ENCODE measurements at places on chromosomes 12 and 14.
A peak's percentile ranks its signal among the peaks of the same experiment; 100 is the strongest.

DNA sequence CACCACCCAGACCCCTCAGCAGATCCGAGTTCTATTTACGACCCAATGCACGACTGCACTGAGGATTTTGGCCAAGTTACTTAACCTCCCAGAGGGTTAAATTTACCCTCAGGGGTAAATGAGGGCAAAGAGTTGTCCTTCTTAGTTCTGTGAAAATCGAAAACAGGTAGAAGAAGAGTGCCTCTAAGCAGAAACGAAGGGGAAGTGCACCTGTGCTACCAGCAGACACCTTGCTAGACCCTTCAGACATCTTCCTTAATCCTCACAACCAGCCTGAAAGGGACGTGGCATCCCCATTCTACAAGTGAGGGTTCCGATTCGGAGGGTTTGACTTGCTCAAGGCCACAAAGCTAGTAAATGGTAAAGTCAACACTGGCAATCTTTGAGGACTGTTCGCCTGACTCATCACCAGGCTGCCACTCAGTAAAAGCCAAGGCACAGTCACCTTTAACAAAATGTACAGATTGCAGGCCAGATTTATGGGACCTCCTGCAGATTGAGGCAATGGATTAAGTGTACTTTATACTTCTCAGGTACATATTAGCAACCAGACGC is 1.6 kb downstream of the GSG1 start:
- DNase-seq = no peak

DNA sequence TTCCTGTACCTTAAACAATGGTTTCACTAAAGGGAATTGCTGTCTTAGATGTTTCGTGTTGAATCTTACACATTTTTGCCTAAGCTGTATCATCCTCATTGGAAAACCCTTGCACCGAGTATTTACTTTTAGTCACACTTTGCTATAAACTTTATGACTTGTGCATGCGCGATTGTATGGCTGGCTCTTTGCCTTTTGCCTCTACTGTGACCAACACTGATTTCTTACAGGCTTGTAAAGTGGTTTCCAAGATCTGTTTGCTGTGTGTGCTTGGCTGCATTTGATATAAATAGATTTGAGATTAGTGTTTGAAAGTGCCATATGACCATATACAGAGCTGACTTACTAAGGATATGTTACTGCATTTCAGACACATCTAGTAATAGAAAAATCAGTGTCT is 40.5 kb downstream of the RASSF3 start:
- DNase-seq = no peak

GRCh38 chr12:112716099-112717093 is 75.2 kb upstream of the RPH3A start:
- DNase-seq = no peak

- no peak for DNase-seq
These were observed 9.3 kb upstream of the TMEM106C start for GRCh38 chr12:47954058-47954457.

DNA sequence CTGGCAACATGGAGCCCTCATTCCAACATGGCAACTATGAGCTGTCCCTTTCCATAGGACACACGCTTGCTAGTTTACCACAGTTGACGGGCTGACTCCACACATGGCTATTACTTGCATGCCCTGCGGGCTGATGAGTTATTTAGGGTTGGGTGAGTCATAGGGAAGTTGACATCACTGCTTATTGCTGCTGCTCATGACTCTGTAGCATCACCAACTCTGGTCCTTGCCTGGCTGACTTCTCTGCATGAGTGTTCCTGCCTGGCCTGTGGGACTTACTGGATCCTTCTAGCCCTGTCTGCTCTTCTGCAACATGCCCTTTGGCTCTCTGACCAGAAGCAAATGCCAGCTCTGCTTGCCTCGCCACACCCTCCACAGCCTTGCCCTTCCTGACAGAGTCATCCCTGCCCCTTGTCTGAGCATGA is 199.5 kb downstream of the ANO6 start:
- peak; percentile 99 for DNase-seq

DNA sequence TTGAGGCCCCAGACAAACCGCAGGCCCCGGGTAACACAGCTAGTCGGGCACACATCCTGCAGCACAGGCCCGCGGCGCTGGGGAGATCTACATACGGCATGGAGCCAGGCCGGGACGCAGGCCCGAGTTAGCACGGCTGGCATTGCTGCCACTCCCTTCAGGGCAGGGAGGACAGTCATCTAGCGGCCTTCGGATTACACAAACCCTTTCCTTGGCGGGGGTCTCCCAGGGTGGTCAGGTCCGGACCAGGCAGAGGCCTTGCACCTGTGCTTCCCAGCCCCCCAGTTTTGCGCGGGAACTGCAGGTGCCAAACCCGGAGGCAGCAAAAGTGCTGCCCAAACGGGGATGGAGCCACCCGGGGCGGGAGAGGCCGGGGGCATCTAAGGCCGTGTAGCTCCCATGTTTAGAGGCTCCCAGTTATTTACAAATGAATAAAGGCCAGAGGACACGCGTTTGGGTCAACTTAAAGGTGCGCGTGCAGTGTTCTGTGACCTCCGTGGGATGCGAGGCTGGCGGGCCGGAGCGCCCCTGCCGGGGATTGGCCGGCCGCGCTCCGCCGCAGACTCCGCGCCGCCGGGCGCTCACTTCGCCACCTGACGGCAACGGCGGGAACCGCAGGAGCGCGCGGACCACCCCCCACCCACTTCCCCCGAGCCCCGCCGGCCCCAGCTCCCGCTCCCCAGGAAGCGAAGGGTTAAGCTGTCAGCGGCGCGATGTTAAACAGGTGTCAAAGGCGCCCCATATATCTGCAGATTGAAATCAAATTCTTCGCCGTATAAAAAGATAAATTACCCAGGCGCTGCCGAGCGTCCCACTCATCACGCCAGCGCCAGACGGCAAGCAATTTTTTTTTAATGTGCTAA is 18.1 kb downstream of the VSX2 start:
- no peak for DNase-seq

DNA sequence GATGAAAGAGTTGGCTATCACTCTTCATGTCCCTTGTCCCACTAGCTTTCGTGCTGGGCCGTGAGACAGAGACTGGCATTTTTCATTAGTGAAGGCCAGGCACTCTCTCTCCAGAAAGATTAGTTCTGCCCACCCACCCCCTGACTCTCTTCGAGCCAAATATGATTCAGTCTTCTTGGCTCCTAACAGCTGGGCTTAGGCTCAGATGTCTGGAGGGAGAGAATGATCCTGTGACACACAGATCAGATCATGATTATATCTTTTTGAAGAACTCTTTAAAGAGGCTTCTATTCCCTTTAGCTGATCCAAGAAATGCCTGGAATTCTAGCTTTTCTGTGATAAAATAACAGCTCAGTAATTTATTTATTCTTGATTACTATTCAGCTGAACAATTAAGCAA is 5.2 kb upstream of the GNG2 start:
- no peak for DNase-seq

GRCh38 chr12:122871851-122872780 is 23.8 kb downstream of the VPS37B start:
- DNase-seq = no peak

DNA sequence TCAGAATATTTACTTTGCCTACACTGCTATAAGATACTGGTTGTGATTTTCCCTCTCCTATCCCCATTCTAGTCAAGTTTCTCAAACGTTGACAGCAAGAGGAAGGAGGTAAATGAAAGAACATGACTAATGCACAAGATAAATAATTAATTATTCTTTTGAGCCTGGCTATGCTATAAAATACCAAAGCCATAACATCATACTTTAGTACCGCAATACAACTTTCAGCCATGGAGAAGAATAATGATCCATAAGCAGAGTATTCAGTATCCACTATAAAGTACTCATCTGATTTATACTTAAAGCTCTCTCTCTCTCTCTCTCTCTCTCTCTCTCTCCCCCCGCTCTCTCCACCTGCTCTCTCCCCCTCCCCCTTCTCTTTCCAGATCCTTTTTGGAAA is 41.3 kb downstream of the TDG start:
- DNase-seq = peak; percentile 55

GRCh38 chr12:103627189-103627855 is 40.2 kb downstream of the STAB2 start:
- DNase-seq = no peak

DNA sequence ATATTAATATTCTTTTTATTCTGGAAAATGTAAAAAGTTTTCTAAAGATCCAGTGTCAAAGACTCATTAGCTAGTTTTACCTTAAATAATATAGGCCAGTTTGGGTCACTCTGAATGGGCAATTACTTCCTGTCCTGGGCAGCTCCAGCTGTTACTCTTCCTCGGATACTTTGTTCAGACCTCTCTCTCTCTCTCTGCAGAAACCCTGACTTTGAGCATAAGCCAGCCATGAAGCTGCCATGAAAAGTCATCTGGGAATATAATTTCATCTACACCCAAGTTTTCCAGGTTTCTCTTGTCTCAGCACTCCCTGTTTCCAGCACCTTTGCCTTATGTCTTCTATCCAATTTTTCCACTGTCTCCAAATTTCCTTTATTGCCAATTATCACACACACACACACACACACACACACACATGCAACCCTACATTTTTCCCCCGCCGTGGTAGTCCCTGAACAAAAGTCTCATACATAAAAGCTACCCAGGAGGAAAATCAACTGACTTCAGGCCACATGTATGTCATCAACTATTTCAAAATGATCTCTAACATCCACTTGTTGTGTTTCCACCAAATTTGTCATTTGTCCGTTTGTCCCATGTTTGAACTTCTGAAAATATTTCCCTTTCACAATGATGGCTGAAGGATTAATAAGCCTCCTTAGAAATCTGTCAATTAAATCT is 318.1 kb downstream of the SSPN start:
- no peak for DNase-seq

GRCh38 chr12:115468087-115468510 is 784.1 kb upstream of the TBX3 start:
- DNase-seq = no peak

- DNase-seq = no peak
These were observed 52.7 kb downstream of the CYP46A1 start for GRCh38 chr14:99736603-99737371.

- no peak for DNase-seq
These were observed 45.7 kb downstream of the WDR20 start for GRCh38 chr14:102185360-102185759.

- DNase-seq = no peak
These were observed 168.9 kb downstream of the VRK1 start for GRCh38 chr14:96965885-96966595.

DNA sequence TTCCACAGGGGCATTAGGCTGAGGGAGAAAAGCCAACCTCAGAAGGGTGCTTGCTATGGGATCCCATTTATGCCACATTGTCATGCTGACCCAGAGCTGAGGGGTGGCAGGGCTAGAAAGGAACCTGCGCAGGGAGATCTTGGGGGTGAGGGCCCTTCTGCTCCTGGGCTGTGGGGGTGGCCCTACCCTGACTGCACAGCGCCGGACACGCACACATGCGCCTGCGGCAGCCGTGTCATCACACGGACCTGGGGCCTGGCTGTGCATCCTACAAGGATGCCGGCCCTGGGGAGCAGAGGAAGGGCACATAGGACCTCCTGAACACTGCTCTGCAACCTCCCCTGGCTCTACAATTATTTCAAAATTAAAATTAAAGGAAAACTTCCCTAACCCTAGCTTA is 6.9 kb downstream of the CDCA4 start:
- DNase-seq = no peak

GRCh38 chr14:89842837-89843236 is 111.7 kb downstream of the EFCAB11 start:
- no peak for DNase-seq

DNA sequence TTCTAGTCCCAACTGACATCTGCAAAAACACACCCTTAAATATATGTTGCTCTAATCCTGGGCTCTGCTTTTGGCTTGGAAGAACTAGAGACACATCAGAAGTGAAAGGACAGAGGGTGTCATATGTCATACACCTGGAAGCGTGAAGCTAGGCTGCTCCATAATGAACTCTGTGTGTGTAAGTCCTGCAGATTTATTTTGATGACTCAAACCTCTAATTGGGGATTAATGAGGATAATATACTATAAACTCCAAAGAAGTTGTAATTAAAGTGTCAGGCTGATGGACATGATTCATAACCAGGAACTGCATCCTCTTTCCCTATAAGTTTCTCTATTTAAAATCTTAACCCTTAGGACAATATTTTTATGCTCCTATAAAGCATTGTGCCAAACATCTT is 4.4 kb upstream of the KCNK10 start:
- no peak for DNase-seq

- DNase-seq = no peak
These were observed 8.1 kb upstream of the FGF23 start for GRCh38 chr12:4387607-4388006.

DNA sequence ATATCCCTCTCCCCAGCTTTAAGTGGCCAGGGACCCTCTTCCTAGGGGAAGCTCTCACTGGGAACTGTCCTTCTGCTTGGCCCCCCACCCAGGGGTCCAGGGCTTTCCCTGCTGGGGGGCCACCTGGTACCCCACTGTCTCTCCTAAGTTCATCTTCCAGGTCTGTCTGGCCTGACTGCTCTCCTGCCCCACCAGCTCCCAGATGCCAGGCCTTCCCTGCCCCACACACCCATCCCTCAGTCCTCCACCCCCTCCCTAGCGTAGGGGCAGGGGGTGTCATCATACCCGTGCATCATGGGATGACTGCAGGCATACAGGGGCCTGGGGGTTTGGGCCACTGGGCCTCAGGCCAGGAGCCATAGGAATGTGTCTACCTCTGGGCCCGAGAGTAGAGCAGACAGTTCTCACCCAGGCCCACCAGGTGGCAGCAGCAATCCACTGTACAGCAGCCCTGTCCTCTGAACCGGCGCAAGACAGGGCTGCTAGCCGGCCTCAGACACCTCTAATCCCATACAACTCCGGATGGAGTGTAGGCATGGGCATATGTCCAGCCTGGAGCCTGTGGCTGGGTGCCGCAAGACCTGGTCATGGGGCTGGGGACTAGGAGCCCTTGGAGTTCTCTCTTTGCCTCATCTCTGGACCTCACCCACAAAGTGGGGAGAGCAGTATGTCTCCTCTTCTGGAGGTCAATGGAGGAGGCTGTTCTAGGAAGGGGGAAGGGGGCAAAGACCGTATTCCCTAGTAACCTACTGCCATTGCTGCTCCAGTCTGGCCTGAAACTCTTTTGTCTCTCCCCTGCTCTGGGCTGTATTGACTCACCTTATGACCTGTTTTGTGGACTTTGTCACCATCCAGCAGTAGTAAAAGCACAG is 10.0 kb upstream of the SMARCD1 start:
- no peak for DNase-seq

DNA sequence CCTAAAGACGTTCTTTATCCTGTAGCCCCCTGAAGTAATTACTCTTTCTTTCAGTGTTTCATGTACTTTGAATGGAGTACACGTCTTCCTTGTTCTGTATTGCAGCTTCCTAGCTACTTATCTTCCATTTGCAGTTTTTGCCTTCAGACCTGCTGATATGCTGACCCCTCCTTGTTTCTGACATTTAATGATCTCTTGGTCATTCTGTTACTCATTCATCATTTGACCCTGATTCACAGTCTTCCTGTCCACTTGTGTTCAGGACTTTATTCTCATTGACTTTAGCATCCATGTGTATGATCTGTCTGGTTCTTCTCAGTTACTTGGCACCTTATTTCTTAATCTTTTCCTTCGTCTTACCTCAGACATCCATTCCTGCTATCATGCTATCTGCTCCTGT is 22.2 kb downstream of the CPSF2 start:
- DNase-seq = no peak

- DNase-seq = no peak
These were observed 827.7 kb downstream of the TMTC2 start for GRCh38 chr12:83514372-83514771.
